ENCODE measurements at places on chromosomes 5 and 9.
A peak's percentile ranks its signal among the peaks of the same experiment; 100 is the strongest.

DNA sequence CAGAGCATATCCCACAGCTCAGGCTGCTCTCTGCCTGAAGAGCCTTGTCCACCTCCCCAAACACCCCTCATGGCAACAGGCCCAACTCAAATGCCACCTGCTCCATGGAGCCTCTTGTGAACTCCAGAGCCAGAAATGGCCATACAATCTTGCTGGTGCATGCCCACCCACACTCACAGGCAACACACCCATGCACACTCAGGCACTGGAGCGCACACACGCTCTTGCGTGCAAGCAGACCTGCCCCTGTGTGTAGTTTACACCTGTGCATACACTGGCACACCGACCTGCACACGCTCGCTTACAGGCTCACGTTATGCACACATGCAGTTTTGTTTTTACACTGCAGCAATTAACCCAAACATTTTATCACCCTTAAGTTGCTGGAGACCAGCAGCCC is 40.0 kb downstream of the HRH2 start:
- DNase-seq: no peak

GRCh38 chr5:154648706-154649105 is 106.5 kb upstream of the LARP1 start:
- no peak for DNase-seq

DNA sequence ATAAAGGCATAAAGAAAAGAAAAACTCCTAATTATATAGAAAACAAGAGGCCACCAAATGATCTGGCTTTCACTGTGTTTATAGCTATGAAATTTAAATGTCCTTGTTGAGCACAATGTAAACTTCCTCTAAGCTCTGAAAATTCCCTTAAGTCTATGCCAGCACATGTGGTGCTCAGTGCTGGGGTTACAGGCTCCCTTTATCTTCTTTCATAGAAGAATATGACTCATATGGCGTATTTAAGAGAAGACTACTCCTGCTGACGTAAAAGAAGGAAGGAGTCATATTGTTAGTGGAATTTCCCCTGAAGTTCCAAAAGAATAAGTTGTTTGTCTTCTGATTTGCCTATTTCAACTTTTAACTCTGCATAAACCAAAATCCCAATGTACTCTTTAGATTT is 30.4 kb downstream of the RNF145 start:
- peak; percentile 93 for DNase-seq

- no peak for DNase-seq
Observed at GRCh38 chr5:149851211-149851610, 93.4 kb downstream of the PDE6A start.

GRCh38 chr5:13248253-13248652 is 696.2 kb downstream of the DNAH5 start:
- peak; percentile 2 for DNase-seq

- no peak for DNase-seq
Observed at GRCh38 chr5:108101130-108101529, 280.8 kb downstream of the FBXL17 start.

- no peak for DNase-seq
Observed at GRCh38 chr5:95916687-95917085, 45.0 kb downstream of the ELL2 start.

DNA sequence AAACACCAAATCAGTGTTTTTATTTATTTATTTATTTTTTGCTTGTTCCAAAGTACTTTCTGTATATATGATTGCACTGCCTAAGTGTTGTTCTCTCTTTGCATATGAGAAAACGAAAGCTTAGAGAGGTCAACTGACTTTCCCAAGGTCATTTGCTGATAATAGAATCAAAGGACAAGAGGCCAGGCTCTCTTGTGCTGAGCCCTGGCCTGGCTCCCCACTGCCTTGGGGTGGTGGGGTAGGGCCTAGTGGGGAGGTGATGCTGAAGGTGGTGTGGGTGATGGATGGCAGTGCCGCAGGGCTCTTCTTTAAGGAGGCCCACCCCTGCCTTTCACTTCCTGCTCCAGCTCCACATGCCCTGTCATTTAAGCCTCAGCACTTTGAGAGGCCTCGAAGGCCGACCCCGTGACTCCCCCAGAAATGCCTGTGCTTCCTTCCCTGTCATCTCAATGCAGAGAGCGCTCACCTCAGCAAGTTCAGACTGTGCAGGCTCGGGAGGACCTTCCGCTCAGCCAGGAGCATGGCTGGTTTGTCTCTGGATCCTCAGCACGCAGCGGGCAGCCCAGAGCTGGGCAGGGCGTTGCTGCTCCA is 59.5 kb downstream of the SMIM23 start:
- no peak for DNase-seq

DNA sequence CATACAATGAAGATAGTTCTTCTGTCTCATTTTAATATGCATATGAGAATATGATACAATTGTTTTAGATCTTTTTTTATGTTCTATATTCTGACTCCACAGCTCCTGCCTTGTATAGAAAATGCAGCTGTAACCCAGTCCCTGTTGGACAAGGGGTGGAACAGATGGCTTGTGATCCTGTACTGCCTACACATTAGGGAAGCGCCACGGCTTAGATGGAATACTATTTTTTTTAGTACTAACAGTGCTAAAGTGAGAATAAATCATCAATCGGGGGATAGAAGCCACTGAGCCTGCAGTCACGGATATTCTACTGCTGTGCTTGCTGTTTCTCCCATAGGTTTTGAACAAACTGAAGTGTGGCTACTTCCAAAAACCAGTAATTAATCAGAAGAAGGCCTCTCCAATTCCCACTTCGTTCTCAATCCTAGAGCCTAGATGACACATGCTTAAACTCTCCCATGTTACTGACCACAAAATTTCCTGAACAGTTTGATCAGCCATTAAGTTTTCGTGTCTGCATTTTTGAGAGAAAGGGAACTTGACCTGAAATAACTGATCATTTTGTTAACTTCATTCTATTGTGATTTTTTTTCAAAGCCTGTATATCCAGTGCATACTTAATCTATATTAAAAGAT is 150.3 kb downstream of the CDH18 start:
- DNase-seq: peak; percentile 93

- no peak for DNase-seq
Observed at GRCh38 chr9:28413471-28413870, 840.2 kb upstream of the C9orf72 start.
